ENCODE measurements at places on chromosomes 2 and 18.

- no peak for DNase-seq
Measured at GRCh38 chr2:188984680-188985079, 10.5 kb downstream of the COL3A1 start.

- no peak for DNase-seq
Measured at GRCh38 chr2:165453561-165454094, 15.9 kb upstream of the CSRNP3 start.

DNA sequence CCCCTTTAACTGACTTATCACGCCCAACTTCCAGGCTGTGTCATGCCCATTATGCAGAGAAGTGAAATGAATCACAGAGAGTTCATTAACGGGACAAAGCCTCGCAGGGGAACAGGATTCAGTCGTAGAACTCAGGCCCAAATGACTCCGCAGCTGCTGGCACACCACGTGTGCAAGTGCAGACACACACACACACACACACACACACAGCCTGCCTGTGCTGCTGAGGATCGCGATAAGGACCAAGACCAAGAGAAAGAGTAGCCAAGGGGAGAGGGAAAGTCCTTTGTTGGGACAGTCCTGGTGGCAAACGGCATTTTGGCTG lies 90.0 kb upstream of the TAF1B start:
- DNase-seq: no peak

DNA sequence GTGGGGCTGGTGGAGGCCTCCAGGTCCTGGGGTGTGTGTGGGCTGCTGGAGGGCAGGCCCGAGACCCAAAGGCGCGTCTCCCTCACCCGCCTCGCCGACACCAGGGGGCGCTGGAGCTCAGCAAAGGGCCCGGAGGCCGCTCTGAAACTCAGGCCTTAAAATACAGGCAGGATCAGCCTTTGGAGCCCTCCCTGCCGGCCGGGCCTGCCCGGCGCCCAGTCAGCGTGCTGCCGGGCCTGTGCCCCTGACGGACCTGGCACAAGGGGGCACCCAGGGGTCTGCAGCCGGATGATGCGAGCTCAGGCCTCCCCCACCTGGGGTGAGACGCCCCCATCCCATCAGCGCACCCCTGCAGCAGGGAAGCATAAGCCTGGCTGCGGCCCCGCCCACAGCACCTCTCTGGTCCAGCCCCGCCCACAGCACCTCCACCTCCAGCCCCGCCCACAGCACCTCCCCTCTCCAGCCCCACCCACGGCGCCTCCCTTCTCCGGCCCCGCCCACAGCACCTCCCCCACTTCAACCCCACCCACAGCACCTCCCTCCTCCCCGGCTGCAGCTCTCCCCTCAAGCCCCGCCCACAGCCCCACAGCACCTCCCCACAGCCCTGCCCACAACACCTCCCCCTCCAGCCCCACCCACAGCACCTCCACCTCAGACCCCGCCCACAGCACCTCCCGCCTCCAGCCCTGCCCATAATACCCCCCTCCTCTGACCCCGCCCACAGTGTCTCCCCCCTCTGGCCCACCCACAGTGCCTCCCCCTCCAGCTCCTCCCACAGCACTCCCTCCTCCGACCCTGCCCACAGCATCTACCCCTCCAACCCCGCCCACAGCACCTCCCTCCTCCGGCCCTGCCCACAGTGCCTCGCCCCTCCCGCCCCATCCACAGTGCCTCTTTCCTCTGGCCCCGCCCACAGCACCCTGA lies 92.8 kb upstream of the OTOS start:
- DNase-seq: peak; percentile 80
